ENCODE measurements at places on chromosomes 2 and 18.

- peak; percentile 21 for DNase-seq
These were observed 3.8 kb downstream of the LIPG start for GRCh38 chr18:49565612-49566011.

DNA sequence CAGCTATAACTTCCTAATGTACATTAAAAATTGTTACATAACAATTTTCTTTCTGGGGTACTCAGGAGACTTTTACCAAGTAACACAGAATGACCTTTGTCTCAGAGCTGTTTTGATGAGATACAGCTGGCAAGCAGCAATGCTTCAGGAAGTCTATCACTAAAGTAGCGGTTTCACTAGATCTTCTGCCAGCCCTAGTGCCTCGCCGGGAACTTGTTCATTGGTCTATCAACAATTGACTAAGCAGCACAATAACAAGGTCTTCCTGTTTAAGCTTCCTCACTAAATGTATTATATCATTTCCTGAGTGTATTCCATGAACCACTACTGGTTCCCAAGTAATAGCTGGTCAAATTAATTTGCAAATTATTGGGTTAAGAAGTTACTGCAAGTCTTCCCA lies 69.2 kb downstream of the TRIP12 start:
- DNase-seq, result no peak

- DNase-seq, result no peak
These were observed 488.6 kb upstream of the SMIM21 start for GRCh38 chr18:75915941-75916623.

DNA sequence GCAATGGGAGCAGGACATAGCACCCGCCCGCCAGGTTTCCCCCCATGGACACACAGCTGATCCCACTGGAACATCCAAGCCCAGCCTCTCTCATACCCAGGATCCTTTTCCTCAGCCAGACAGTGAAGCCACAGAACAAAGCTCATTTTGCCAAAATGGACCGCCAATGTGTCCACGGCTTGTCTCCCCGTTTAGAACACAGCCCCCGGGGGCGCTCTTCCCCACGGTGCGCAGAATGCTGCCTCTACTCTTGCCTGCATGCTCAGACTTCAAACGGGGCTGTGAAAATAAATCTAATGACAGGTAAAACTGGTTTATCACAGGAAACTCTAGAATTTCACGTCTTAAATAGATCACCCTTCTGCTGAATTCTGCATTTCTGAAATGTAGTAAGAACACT lies 548.5 kb upstream of the ID2 start:
- DNase-seq, result no peak

DNA sequence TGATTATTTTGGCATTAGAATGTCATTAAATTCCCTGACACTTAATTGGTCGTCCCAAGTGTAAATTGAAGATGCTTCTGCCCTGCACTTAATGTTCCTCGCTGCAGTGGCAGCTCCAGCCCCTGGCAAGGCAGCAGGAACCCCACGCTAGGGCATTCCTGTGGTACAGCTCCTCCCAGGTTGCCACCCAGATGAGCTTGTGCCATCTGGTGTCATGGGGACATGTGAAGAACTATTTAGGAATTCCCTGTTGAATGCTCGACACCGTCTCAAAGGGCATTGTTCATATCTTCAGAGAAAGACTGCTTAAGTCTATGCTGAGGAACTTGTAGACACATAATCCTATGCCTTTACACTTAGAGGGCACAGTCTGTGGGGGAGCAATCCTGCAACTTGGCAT lies 38.9 kb downstream of the BCL2L11 start:
- DNase-seq, result no peak
